ENCODE measurements at places on chromosomes 4 and X.

- no peak for DNase-seq
Measured at GRCh38 chr4:61514991-61515390, 314.9 kb downstream of the ADGRL3 start.

DNA sequence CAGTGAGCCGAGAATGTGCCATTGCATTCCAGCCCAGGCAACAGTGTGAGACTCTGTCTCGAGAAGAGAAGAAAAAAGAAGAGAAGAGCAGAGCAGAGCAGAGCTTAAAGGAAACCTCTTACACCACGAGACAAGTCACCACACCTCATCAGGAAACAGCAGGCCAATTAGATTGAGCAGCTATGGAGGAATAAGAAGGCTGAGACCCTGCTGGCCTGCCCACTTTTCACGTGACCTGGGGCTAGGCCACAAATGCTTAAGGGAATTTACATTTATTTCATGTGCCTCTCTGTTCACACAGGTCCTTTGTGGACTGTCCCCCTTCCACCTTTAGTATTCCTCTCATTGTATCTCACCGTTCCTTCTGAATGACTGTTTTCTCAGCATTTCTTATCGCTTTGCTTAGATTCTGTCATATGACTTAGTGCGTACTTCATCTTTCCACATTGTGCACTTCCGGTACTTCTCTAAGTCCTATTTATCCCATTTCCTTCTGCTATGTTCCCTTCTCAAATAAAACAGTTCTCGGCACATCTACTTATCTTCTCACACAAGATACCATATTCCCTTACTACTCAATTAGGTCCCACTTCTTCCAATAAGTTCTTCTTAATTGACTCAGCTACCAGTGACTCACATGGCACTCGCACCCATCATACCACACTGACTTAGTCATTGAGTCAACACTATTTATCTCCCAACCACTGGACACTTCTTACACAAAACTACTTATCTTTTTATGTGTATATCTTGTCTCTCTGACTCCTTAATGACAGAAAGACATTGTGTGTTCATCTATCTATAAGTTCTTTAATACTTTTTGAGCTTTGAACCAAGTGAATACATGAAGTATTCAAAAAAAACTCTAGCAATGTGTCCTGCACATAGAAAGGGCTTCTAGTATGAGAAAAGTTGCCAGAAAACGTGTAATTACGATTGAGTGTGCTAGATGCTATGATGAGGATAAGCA is 11.0 kb downstream of the CUL4B start:
- no peak for DNase-seq

DNA sequence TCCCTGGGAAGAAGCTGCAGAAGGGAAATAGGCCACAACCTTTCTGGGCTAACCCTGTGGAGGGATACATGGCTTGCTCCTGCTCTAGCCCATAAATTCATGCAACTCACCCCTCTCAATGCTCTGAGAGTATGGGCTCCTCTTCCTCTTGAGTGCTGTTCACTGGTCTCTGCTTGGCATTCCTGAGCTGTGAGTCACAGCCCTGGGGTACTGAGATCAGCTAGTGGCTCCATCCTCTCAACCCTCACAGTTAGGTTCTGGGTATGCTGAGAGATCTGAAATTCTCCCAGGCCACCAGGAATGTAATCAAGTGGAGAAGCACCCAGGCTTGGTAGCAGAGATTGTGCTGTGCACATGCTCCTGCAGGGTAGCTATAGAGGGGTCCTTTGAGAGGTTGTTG is 60.6 kb upstream of the SPANXN2 start:
- no peak for DNase-seq

GRCh38 chr4:8850830-8851188 is 20.8 kb downstream of the HMX1 start:
- no peak for DNase-seq

GRCh38 chr4:103773691-103774231 is 54.0 kb upstream of the TACR3 start:
- DNase-seq: no peak

DNA sequence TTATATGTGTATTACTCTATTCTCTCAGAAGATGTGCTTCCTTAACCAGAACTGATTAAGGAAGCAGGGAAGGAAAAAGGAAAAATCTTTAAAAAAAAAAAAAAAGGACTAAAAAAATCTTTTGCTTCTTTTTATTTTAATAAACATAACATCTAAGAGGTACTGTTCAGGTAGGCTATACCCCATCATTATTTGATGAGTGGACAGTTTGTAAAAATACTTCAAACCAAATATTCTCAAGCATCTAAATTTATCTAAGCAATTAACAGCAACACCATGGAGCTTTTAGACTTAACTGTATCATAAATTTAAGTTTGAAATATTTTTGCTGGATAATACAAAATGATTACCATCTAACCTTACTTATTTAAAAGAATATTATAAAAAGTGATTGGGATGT is 168.9 kb downstream of the MAB21L2 start:
- DNase-seq: no peak

GRCh38 chr4:115780835-115781234 is 667.4 kb upstream of the NDST4 start:
- DNase-seq: no peak

DNA sequence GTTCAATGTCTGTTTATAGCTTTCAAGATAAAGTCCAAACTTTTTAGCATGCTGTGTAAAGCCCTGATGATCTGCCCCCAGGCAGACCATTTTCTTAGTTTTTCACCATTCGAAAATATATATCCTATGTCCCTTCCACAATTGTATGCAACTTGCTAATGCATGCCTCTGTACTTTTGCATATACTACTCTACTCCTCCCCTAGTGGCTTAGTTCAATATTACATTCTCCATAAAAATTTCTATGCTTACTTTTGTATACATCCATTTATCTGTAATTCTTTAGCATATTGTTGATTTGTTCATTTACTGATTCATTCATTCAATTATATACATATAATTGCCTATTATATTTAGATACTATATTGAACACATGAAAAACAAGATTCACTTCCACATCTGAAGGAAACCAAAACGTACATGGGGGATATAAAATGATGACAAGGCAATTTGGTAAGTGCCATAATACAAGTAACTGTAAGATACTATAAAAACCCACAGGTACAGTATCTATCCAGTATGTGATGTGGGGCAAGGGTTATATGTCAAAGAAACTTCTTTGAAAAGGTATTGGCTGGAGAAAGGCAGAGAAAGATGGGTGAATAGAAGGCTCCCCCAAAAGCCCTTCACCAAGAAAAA is 902.5 kb downstream of the FAM133A start:
- DNase-seq: no peak

DNA sequence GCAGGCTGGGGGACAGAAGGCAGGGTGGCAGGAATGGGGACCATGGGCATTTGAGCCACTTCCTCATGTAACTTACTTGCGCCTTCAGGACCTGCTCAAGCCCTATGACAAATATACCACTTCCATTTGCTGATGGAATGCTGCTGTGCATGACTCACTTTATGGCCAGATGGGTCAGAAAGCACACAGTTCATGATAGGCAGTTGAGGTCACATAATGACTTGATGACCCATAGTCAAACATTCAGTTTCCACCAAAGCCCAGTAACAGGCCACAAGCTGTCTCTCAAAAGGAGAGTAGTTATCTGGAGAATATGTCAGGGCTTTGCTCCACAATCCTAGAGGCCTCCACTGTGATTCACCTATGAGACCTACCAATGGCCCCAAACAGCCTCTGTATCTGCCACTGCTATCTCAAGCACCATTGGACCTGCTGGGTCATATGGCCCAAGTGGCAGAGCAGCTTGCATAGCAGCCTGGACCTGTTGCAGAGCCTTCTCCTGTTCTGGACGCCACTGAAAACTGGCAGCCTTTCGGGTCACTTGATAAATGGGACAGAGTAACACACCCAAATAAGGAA is 5.3 kb upstream of the PAPSS1 start:
- DNase-seq: no peak

DNA sequence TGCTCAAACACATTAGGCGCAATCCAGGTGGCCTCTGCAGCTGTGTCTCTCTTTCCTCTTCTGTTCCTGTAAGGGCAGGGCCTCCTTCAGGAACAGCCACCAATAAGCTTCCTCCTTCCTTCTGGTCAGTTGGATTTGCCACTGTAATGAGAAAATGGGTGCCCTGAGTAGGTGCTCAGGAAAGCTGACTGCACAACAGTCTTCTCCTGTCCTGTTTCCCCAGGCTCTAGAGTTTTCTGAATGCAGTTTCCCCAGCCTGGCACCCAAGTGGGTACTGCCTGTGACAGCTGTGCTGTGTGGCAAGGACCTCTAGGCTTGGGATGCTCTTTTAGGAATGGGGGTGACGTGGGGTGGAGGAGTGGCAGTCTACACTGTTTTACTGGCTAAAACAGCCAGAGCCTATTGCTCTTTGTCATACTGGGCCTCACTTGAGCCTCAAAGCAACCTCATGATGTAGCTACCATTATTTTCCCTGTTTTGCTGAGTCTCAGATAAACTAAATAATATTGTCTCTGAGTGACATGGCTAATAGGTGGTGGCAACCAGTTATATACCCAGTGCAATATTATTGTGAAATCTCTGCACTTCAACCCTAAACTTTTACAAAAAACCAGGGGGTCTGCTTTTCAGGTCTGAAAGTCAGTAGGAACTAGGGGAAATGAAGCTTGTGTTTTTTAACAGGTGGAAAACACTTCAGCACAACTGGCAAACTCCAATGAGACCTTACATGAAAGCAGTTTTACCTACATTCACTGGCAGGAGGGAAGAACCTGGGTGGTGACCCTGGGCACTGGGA is 1.2 kb downstream of the CXCL2 start:
- DNase-seq: no peak

DNA sequence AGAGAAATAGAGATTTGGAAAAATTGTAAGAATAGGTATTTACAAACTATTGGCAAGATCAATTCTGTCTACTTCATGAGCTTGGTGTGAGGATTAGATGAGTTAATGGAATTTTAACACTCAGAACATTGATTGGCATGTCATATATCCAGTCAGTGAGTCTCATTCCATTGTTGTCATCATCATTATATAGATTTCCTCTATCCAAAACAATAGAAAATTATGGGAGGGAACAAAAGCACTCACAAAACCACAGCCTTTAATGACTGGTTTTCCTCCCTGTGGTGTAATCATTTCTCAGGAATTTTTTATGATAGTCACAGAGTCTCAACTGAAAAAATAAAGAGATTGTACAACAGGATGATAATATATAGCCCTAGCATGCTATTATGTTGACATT is 21.1 kb downstream of the KLHL5 start:
- no peak for DNase-seq

- no peak for DNase-seq
Measured at GRCh38 chr4:112956484-112956896, 93.0 kb upstream of the ANK2 start.

DNA sequence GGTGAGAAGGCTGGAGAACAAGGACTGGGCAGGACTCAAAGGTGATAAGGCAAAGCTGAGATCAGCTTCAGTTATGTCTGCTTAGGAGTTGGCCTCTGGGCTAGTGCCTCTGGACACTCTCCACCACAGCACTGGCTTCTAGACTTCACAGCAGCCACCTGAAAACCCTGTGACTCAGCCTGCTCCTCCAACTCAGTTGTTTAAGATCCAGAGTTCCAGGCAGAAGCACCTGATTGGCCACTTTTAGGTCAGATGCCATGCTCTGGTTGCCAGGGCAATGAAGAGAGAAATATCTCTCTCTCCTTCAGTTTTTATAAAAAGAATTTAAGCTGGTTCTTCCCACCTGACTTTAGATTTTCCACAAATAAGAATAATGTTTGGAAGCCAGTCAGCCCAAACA is 47.9 kb upstream of the BLTP1 start:
- no peak for DNase-seq

GRCh38 chrX:136256026-136256425 is 4.8 kb upstream of the MAP7D3 start:
- no peak for DNase-seq

GRCh38 chrX:147900349-147900748 is 11.4 kb upstream of the FMR1 start:
- no peak for DNase-seq

Measured in left renal pelvis (tissue), 4 donors.